Cardiac septum (tissue), 1 donor: ENCODE measurements at places on chromosomes 1 and 21.

DNA sequence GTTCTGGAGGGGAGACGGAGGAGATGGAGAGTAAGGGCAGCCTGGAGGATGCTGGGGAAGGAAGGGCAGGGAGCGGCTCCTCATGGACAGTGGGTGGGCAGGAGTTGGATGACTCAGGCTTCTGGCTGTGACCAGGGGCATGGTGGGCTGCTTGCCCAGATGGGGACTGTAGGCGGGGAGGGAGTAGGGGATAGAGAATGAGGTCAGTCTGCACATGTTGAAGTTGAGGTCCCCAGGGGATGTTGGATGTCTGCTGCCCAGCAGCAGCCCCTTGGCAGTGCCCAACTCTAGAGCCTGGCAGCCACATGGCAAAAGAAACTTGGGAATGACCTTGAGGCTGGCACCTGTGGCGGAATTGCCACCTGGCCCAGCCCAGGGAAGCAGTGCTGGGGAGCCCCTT, 6.4 kb downstream of the SELENON start:
- DNase-seq: no peak

DNA sequence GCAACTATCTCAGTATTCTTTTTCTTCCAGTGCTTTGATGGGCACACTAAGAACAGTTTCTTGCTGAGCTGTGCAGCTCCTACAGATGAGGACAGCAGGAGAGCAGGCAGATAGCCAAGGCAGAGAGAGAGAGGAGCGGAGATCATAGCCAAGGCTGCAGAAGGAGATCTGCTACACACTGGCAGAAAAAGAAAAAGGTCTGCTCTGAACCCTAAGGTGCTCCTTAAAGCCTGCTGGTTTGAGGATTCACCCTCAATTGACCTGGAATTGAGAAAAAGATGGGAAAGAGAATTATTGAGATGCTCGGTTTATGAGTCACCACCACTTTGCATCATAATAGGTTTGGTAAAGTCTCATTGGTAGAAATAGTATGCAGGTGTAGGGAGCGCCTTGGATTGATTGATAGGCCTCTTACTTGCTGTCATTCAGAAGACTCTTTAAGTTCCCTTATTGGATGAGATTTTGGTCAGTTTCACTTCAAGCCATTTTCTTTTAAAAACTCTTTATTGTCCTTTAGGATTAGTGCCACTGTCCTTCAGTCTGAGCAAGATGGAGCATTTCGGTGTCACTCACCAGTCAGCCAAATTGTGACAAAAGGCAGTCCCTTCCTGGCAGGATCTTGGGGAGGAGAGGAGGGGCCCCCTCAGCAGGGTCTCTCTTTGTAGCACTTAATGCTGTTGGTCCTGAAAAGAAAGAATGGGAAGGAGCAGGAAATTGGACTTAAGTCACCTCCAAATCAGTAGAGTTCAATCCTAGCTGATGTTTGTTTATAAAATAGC, 685.0 kb downstream of the ADGRL2 start:
- DNase-seq: no peak

DNA sequence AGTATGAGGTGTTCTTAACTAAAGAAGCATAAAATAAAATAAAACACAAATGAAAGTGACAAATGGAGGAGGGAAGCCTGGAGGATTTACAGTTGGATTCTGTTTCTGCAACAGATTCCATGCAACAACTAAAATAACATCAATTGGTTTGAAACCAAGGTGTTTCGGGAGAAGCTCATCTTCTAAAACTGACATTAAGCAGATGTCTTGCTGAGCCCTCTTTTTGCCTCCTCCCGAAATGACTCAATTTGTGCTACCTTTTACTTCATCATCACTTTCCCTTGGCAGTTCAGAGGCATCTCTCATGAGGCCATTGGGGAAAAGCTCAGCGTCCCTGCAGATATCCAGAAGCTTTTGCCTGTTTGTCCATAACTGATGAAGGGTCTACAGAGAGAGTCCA, 121.6 kb upstream of the ADAR start:
- DNase-seq: peak; percentile 3

GRCh38 chr1:38433084-38433722, 386.6 kb upstream of the POU3F1 start:
- no peak for DNase-seq

GRCh38 chr1:66996018-66996682, 57.8 kb downstream of the SLC35D1 start:
- no peak for DNase-seq

DNA sequence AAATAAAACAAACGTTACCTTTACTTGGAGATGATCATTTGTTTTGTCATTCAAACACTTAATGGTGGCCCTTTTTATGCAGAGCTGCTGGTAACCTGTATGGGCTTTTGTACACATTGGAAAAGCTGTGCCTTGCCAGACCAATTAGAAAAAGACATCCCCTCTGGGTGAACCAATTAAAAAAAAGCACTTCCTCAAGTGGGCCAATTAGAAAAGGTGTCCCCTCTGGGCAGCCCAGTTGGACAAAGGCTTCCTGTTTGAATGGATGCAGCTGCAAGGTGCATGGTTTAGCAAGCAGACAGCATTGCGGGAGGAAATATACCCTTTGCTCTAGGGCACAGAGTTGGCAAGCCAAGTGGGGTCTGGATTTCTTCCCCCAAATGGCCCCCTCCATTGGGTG, 21.6 kb downstream of the HUNK start:
- DNase-seq: no peak

GRCh38 chr1:239164451-239165180, 221.8 kb upstream of the CHRM3 start:
- no peak for DNase-seq

- no peak for DNase-seq
These were observed 497.5 kb downstream of the RWDD3 start for GRCh38 chr1:95731466-95731865.

GRCh38 chr1:156477526-156478249, 22.9 kb downstream of the MEF2D start:
- DNase-seq: no peak

DNA sequence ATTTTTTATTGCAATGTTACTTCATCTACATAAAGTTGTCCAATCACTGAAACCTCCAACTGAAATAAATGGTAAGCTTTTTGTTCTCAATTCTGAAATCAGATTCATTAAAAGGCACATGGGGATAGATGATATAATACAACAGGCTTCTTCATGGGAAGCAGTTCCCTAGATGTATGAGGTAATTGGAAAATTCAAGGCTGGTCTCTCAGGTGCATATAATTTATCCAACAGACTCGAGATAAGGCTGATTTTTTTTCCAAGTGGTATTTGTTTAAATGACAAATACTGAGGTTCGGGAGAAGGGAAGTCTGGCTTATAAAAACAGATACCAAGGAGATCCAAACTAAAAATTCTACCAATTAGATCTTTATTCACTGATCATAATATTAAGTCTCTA, 14.2 kb downstream of the TRIM45 start:
- no peak for DNase-seq

DNA sequence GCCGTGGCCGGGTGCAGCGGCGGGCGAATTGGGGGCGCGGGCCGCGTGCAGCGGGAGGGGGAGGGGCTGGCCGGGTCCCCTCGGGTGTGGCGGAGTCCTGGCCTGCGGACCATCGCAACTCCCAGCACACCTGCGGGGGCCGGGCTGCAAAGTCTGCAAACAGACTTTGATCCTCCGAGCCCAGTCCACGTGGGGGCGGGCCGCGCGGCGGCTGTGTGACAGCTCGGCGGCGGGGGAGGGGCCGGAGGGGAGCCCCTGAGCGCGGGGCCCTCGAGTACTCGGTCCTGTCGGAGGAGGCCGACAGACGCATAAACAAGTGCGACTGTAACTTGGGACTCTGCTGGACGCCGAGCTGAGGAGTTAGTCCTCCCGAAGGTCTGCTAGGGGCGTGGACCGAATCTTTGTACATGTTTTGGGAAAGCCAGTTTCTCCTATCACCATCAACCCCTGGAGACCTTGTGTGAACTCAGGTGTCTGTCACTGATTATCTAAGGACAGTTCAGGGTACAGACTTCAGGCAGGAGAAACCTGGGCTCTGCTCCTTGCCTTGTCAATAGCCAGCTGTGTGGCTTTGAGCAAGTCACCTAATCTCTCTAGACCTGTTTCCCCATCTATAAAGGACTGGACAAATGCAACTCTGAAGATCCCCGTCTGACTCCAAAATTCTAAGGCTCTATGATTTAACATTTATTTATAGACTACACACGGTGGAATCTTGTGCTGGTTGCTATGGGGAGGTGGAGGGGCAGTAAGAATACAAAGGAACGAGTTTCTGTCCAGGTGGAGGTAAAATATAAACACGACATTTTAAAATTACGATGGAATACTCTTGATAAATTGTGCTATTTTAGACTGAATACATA, 710 bp upstream of the SLC30A1 start:
- DNase-seq: no peak

- no peak for DNase-seq
These were observed 12.5 kb downstream of the LBR start for GRCh38 chr1:225415307-225415706.

DNA sequence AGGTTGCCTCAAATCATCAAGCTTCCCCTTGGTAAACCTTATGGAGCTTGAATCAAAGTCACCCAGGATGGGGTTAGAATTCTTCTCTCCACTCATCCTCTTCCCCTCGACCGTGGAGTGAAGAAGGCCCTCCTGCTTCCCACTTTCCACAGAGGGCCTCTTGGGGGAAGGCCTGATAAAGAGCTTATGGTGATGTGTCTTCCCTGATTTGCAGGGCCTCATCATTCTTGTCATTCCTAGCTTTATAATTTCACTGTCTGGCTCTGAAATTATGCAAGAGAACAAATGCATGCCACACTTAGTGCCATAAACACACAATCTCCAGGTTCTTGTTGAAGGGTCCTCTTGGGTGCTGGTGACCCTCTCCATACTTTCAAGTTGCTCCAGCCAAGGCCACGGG, 101.2 kb downstream of the HMGB4 start:
- peak; percentile 36 for DNase-seq

GRCh38 chr1:156804572-156805243, 11.9 kb downstream of the SH2D2A start:
- DNase-seq: no peak

DNA sequence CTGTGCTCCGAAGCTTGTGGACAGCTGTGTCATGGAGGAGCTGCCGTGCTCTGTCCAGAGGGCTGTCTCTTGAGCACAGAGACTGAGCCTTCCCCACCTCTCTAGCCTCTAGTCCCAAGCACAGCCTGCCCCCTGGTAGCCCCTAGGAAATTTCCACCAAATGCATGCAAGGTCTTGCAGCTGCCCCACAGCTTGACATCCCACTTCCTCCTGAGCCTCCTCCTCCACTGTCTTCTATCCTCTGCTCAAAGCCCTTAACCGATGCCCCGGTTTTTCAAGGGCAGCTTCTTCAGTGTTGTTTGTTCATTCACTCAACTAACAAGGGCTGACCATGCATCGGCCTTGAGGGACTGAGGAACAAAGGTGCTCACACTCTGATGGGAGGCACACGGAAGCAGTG, 20.6 kb upstream of the PROK1 start:
- DNase-seq: no peak

- DNase-seq: peak; percentile 78
These were observed at the start of gene PRDM2 for GRCh38 chr1:13699936-13700520. Gene PRDM2 (plus strand): TSS chr1:13700188. CDS start chr1:13715606, 15,418 bp downstream.

DNA sequence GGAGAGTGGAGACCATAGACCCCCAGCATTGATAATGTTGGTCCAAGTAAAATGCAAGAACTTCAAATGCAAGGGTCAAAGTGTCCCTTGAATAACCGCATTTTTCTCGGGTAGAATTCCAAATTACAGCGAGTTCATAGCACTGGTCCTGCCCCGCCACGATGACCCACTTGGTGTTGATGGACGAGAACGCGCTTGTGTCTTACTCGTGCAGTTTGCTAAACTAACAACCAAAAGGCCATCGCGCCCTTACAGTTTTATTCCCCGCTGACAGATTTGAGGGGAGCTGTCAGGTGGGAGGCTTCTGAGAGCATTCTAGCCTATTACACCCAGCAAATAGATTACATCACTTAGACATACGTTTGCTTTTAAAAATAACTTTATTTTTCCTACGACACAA, 17.3 kb upstream of the TSPEAR start:
- DNase-seq: peak; percentile 7

GRCh38 chr1:66696771-66697170, 55.5 kb upstream of the DYNLT5 start:
- DNase-seq: no peak

GRCh38 chr1:6440198-6441126, 15.9 kb downstream of the ESPN start:
- DNase-seq: no peak

- DNase-seq: no peak
These were observed 511.0 kb upstream of the CAMK1G start for GRCh38 chr1:209072481-209072880.

- no peak for DNase-seq
These were observed 16.4 kb upstream of the RAB29 start for GRCh38 chr1:205791568-205792180.

DNA sequence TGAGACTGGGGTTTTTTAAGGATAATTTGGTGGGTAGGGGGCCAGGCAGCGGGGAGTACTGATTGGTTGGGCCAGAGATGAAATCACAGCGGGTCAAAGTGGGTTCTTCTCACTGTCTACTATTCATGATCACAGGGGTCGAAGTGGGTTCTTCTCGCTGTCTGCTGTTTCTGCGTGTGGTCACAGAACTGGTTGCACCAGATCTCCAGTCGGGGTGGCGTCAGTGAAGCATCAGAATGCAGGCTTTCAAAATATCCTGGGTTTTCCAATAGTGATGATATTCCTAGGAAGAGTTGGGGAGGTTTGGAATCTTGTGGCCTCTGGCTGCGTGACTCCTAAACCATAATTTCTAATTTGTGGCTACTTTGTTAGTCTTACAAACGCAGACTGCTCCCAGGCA, 45.1 kb downstream of the TRPM2 start:
- no peak for DNase-seq

- no peak for DNase-seq
These were observed 51.6 kb upstream of the TTC39A start for GRCh38 chr1:51381964-51382363.

DNA sequence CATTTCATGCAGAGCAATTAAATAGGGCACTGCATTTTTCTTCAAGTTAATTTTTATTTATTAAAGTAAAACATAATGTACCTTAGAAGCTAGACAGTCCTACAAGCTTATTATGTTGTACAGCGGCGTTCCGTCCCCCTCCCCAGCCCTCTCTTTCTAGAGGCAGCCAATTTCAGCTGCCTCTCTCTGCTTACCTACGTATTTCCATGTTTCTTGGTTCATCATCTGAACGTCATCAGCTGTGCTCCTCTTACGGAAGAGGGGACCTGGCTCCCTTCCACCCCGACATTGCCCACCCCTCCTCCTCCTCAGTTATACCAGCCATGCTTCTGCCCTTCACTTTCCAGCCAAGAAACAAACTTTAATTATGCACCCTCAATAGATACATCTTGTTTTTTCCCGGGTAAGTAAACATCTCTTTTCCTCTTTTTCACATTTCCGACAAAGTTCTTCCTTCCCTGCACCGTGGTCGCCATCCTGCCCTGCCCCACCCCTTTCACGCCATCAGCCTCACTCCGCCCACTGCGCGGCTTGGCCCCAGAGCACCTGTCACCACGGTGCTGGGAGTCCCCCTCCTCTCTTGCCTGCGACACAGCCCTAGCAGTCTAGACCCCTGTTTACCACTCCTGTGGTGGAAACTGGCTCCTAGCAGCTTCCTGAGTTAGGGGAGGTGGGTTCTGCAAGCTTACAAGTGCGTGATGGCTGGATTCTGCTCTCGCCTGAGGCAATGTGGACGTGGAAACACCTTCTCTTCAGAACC, 57.9 kb downstream of the SLC37A1 start:
- DNase-seq: peak; percentile 35
